ENCODE measurements at places on chromosomes 16 and 17.

- DNase-seq = no peak
Observed at GRCh38 chr16:83714286-83714685, 93.5 kb upstream of the HSBP1 start.

GRCh38 chr17:65171752-65172151 is 34.6 kb downstream of the RGS9 start:
- no peak for DNase-seq

DNA sequence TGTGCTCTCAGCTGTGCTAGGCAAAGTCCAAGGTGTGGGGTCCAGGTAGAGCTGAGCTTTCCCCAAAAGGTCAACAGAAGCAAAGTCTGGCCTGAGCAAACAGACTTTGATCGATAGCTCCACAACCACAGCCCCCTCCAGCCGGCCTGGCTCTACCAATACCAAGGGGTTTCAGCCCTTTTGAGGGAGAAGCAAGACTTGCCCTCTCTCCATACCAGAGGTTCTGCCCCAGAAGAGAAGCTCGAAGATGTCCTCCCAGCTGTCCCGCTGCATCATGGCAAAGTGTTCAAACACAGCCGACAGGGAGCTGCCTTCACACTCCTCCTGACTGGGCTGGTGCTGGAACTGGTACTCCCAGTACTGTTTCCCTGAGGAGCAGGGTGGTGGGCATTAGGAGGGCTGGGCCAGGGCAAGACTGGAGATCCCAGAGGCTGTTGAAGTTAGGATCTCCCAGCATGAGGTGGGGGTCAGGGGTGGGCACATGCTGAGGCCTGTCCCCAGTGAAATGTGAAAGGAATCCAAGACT is 1.7 kb downstream of the VTN start:
- DNase-seq = no peak

DNA sequence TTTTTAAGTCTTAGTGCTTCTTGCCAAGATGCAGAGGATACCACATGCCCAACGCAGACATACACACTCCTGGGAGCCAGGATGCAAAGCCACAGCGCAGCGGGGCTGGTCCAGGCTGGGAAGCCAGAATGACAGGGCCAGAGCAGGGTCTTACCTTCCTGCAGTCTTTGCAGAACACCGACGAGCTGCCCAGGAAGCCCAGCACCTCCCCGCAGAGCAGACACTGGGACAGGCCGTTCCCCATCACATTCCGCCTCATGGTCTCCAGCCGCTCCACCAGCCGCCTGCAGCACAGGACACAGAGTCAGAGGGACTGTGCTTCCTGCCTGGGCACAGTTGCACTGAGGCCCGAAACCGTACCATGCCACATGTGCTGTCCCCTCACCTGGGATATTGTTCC is 33.3 kb downstream of the RPH3AL start:
- no peak for DNase-seq

DNA sequence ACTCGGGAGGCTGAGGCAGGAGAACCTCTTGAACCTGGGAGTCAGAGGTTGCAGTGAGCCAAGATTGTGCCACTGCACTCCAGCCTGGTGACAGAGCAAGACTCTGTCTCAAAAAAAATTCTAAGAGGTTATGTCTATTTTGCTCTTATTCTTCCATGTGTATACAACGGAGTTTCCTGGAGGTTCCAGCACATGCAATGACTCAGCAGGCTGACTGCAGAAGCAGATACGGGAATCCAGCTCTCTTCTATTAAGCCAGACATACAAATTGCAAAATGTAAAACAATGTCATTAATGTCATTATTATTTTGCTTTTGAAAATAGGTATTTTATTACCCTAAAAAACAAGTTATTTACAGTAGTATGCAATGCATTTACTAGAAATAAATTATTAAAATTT is 18.4 kb downstream of the MIEF2 start:
- DNase-seq = no peak

GRCh38 chr16:77897129-77897437 is 108.7 kb downstream of the VAT1L start:
- DNase-seq = peak; percentile 78

GRCh38 chr17:43860077-43860725 is 13.2 kb downstream of the CD300LG start:
- peak; percentile 9 for DNase-seq

DNA sequence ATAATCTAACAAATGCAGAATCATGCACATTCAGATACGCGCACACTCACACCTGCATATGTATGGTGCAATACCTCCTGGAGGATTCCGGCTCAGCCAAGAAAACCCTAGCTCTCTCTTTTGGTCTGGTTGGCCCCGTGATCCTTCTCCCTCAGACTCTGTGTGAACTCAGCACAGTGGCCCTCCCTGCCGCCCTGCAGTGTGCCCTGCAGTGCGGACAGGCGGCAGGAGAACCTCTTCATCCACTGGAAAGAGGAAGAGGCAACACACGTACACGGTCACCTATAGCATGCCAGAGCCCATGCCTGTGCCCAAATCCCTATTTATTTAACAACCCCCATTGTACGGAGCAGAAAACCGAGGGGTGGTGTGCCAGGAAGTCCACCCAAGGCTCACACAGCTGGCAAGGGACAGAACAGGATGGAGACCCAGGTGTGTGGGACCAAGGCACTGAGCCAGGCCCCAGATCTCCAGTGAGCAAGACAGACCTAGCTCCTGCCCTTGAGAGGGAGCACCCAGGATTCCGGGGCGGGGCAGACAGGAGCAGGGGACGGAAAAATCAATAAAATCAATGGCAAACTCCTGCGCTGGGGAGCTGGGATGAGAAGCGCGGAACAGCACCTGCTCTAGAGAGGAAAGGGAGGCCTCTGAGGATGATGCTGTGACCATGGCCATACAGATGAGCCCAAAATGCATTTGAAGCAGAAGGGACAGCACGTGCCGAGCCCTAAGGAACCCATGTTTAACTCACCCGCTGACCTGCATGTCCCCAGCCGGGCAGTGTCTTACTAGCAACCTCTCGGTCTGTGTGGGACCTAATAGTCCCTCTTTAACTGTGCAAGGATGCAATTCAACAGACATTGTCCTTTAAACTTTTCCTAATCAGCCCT is 54.7 kb upstream of the CIBAR2 start:
- DNase-seq = no peak

GRCh38 chr17:21245639-21246084 is 7.5 kb downstream of the NATD1 start:
- no peak for DNase-seq

- DNase-seq = peak; percentile 63
Observed at GRCh38 chr16:46607529-46607928, 13.7 kb downstream of the SHCBP1 start.

GRCh38 chr16:55009581-55009980 is 78.9 kb downstream of the IRX5 start:
- no peak for DNase-seq

DNA sequence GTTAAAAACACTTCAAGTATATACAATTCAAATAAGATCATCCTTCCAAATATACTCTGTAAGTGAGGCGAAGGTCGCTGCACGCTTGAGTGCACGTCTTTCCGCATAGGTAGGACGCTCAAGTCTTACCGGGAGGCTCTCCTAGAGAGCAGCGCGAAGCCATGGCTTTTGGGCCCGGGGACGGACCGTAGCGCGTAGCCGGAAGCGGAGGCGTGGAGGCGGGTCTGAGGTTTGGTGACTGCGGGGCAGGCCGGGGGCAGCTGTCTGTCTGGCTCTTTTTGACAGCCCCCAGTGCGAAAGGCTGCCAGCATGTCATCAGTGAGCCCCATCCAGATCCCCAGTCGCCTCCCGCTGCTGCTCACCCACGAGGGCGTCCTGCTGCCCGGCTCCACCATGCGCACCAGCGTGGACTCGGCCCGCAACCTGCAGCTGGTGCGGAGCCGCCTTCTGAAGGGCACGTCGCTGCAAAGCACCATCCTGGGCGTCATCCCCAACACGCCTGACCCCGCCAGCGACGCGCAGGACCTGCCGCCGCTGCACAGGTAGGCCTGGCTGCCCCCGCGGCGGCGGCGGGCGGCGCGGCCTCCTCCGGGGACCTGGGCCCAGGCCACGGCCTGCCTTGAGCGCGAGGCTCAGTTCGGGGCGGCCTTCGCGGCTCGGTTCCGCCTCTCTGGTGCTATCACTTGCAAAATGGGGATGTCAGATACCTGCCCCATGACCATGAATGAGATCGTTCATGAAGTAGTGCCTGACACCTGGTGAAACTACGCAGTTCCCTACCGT is at the start of gene LONP2:
Gene LONP2, plus strand, starts transcription at position 221 of the 783 bp plus-strand sequence. Its CDS starts 89 bp downstream, at position 310.
- DNase-seq = peak; percentile 87

DNA sequence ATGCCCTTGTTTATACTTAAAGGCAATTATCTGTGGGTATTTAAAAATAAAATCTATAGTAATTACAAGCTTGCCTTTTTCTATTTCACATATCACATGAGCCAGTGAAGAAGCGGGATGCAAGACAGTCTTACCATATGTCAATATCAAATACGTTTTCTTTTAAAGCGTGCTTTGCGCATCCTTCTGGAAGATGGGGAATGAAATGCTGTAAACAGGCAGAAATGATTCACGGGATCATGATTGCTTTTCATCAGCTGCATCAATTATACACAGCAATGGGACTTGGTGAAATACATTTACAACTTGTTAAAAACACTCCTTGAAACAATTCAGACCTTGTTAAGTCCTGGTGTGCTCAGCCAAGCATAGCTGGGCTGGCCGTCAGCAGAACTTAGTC is 72.5 kb downstream of the WSCD1 start:
- no peak for DNase-seq
